ENCODE measurements at places on chromosomes 13 and 19.

DNA sequence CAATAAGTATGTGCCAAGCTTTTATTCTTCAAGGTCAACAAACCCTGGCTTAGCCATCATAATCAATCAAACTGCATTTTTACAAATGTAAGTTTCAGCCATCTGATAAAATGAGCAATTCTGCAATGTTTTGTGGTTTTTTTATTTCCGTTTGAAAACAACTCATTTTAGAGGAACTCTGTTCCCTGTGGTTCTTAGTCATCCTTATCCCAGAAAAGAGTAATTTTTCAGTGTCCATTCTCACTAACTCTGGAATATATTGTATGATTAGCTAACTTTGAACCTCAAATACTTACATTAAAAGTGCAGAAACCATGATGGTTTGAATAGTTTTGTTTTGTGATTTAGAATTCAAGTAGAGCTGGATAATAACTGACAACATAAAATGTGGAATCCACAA is 87.6 kb downstream of the IRS2 start:
- DNase-seq = no peak

GRCh38 chr13:113960276-113960948 is 13.5 kb downstream of the C13orf46 start:
- no peak for DNase-seq

- no peak for DNase-seq
Measured at GRCh38 chr13:22599156-22599555, 581.6 kb upstream of the SGCG start.

- DNase-seq = no peak
Measured at GRCh38 chr13:65613004-65613403, 1617.1 kb downstream of the PCDH9 start.

Measured in stimulated activated CD8-positive, alpha-beta memory T cell treated with anti-CD3 and anti-CD28 coated beads, Interleukin-2, amount 100 ng/mL, for 48 hours (primary cell).